ENCODE measurements at places on chromosomes 12 and 14.

- no peak for DNase-seq
These were observed 31.8 kb downstream of the CRADD start for GRCh38 chr12:93708952-93709351.

DNA sequence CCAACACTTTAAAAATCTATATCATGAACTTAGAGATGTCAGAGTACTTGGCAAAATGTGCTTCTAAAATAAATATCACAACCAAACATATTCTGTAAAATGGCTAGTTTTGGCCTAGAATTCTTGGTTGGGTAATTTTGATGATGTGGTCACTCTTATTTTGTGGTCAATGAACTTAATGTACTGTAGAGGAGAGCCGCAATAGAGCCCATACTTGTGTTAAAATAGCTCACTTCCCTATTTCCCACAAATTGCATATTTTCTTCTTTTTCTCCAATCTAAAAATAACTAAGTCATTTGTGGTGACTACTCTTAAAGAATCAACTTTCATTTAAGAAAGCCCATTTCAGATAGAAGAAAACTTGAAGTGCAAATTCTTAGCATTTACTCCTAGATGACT is 619.4 kb downstream of the CCER1 start:
- no peak for DNase-seq

GRCh38 chr14:82388488-82388887 is 854.8 kb upstream of the SEL1L start:
- DNase-seq = no peak

DNA sequence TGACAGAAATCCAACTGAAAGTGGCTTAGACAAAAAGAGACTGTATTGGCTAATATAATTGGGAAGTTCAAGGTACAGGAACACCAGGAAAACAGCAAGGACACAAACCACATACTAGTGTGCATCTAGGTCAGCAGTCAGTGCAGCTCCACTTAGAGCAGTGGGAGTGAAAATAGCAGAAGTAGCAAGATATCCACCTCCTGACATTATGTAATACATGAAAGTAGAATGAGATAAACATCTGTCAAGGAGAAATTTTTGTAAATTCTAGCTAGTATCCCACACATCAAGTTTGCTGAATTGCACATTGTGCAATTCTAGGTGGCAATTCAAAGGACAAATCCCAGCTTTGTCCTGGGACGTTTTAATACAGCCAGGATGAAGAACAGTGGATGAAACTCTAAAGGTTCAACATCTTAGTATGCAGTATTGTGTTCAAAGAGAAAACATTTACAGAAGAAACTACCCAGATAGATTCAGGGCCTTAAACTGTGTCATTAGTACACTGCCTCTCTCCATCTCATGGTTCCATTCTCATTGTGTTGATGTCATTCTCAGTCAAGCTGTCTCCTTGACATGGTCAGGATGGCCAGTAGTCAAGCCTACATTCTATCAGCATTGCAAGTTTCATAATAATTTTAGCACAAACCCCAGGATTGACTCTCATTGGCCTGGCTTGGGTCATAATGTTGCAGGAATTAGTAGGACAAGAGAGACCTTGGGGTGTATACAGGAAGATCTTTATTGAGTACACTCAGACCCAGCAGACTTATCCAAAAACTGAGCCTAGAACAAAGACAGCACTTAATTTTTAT is 56.8 kb downstream of the SDR9C7 start:
- DNase-seq = no peak

DNA sequence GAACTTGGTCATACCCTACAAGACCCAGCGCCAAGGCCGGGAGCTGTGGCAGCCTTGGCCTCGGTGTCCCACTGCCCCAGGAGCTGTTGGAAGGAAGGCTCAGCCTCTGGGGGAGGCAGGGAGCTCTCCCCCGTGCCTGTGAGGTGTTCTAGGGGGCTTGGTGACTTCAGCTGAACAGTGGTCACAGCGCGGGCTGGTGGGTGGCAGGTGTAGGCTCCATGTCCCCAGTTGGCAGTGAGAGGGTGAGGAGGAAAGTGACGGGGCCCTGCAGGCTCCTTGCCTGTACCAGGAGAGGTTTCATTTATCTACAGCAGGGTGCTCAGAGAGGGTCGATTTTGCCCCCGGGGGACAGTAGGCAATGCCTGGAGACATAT is 47.5 kb downstream of the DLK1 start:
- DNase-seq = no peak

- DNase-seq = no peak
These were observed 567.7 kb downstream of the LRFN5 start for GRCh38 chr14:42174357-42174756.

GRCh38 chr14:35295845-35296161 is 3.6 kb downstream of the PSMA6 start:
- no peak for DNase-seq

DNA sequence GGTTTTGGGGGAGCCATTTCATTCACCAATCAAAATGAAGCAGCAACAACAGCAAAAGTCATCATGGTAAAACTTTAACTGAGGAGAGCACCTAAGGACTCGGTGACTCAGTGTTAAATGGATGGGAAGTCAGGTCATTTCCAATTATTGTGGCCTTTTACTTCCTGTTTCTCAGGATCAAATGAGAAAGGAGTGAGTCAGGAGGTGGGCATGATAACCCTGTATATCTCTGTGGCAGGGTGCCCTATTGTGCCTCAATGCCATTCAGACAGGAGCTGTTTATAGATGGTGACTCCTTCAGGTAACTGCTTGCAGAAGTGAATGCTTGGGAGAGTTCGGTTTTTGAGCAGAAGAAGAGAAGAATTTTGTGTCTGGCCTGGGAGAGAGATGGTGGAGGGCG is 135.5 kb upstream of the CPM start:
- DNase-seq = no peak
